ENCODE measurements at places on chromosomes 13 and 19. TPM values are rescaled to one million over a fixed set of nuclear protein-coding genes. Genes with fewer than 3 reads are reported as not detected.

DNA sequence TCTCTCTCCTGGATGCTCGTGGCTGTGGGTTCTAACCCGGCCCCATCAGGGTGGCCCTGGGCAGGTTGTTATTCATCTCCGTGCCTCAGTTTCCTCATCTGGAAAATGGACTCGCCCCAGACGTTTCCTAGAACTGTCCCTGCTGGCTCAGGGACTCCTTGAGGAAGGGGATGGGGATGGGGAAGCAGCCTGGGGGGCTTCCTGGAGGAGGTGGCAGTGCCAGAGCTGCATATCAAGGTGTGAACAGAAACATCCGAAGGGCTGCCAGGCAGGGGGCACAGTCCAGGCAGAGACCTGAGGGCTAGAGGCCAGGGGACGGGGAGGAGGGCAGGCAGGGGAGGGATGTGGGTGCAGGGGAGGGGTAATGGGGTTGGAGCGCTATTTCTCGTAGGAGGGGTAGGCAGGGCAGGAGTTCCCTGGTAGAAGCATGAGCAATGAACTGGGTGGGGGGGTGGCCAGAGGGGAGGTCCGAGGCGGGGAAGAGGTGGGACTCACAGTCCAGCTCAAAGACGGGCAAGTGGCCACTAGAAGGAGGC is 3.6 kb upstream of the ELANE start:
- H3K27ac ChIP-seq: no peak overlapping the region
- peaks cover 26% of the 10 kb centered on the region for H3K27me3 ChIP-seq
- DNase-seq: no peak
- no peak overlapping the region for H3K4me3 ChIP-seq
- H3K36me3 ChIP-seq: no peaks in the 10 kb centered on the region
- peaks cover 3% of the 10 kb centered on the region for H3K4me1 ChIP-seq

APOC4 gene
- not detected for total RNA-seq

DNA sequence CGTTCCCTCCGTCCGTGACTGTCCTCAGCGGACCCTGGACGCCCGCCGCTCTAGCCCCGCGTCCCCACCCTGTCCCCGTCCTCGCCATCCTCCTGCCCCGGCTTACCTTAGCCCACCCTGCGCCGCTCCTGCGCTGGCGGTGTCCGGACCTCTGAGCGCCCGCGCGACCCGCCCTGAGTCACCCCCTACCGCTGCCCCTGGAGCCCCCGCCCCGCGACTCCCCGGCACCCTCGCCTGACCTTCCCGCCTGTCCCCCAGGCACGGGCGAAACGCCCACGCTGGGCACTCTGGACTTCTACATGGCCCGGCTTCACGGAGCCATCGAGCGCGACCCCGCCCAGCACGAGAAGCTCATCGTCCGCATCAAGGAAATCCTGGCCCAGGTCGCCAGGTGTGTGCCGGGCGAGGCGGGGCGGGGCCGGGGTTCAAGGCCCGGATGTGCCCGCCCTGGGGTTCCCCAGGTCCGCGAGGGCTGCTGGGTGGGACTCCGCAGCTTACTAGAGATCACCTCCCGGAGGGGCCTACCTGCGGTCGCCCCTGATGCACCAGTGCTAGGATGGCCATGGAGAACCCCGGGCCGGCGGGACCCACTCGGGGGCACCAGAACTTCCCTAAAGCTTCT is 5.1 kb downstream of the HMG20B start:
- no peaks in the 10 kb centered on the region for H3K27me3 ChIP-seq
- DNase-seq: no peak
- H3K27ac ChIP-seq: no peak overlapping the region
- peaks cover 5% of the 10 kb centered on the region for H3K36me3 ChIP-seq

DNA sequence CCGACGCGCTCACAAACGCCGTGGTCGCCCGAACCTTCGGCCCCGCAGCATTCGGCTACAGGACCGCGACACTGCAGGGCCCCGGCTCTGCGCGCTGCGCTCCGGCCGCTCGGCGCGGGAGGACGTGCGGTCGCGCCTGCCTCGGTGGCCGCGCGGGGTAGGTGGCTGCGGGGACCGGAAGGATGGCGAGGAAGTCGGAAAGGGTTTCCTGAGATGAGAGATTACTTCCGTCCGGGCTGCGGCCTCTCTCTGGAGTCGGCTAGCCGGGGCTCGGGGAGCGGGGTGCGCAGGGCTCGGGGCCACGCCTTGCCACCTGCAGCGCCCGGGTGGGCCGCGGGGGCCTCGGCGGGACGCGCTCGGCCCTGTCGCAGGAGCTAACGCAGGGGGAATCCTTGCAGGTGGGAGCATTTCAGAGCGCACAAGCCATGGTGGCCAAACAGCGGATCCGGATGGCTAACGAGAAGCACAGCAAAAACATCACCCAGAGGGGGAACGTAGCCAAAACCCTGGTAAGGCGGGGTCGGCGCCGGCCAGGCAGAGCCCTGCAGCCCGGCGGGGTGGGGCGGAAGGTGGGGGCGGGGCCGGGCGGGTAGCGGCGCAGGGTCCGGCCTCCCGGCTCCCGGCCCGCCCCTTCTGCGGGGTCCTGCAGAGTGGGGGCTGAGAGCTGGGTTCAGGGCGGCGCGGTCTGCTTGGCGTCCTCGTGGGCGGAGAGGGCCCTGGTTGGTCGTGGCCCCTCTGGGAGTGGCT is at the start of gene SERP2:
Gene SERP2 (plus strand): TSS at position 224 of the 747 bp plus-strand sequence. CDS start 202 bp downstream, at position 426.
- peak within 1 kb of the TSS; percentile 57 for H3K4me3 ChIP-seq
- no peaks in the 10 kb centered on the region for H3K36me3 ChIP-seq
- H3K27ac ChIP-seq: peak within 1 kb of the TSS; percentile 69
- peaks cover 35% of the 10 kb centered on the region for H3K27me3 ChIP-seq
- DNase-seq: no peak

GNA15 gene
- total RNA-seq: 0.39 TPM

DNA sequence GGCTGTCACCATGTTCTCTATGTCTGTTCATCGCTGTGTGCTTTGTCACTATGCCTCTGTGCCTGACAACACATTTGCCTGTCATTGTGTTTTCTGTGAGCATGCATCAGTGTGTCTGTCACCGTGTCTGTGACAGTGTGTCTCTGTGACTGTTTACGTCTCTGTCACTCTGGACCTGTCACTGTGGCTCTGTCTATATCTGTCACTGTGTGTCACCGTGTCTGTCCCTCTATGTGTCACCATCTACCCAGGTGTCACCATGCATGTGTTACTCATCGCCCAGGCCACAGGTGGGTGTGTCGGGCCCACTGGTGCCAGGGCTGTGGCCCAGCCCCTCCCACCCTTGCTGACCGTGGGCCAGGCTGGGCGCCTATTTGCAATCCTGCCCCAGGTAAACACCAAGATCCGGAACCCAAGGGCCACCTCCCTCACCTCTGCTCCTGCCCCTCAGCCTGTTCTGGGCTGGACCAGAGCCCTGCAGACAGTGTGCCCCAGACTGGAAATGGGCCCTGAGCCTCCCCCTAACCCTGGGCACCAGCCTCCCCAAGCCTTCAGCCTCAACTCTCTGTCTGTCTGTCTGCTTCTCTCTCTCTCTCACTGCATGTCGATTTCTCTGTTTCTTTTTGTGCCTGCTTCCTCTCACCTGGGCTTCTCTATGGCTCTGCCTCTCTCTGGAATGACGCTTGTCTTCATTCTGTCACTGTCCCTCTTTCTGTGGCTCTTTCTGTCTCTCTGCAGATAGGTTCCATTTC is 7.7 kb downstream of the IRF2BP1 start:
- peaks cover 25% of the 10 kb centered on the region for H3K4me1 ChIP-seq
- H3K27ac ChIP-seq: no peak overlapping the region

DNA sequence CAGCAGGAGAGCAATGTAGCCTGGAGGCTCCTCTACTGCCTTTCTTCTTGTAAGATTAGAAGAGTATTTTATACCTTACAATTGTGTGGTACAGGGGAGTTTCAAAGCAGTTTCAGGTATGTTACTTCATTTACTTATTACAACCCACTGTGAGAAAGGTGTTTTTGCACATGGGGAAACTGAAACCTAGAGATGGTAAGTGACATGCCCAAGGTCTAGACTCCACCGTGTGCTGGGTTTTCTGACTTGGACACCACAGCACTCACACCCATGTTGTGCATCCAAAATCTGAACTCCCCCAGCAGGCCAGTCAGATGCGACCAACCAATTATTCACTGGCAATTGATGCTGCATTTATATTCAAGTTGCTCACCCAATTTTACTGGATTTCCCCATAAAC is 22.8 kb downstream of the ERICH6B start:
- no peaks in the 10 kb centered on the region for H3K4me1 ChIP-seq
- peaks cover 9% of the 10 kb centered on the region for H3K27me3 ChIP-seq
- no peaks in the 10 kb centered on the region for H3K36me3 ChIP-seq
- DNase-seq: no peak
- no peak overlapping the region for H3K4me3 ChIP-seq

GRCh38 chr13:102770435-102770834 is 3.2 kb downstream of the TEX30 start:
- no peak overlapping the region for H3K4me3 ChIP-seq
- H3K4me1 ChIP-seq: peaks cover 9% of the 10 kb centered on the region
- no peak for DNase-seq
- no peak overlapping the region for H3K27ac ChIP-seq

IL17D gene
- 0.26 TPM for total RNA-seq

ZNF708 gene
- total RNA-seq: 45.6 TPM

All from naive thymus-derived CD8-positive, alpha-beta T cell (primary cell).